ENCODE measurements at places on chromosomes 5 and 9.

DNA sequence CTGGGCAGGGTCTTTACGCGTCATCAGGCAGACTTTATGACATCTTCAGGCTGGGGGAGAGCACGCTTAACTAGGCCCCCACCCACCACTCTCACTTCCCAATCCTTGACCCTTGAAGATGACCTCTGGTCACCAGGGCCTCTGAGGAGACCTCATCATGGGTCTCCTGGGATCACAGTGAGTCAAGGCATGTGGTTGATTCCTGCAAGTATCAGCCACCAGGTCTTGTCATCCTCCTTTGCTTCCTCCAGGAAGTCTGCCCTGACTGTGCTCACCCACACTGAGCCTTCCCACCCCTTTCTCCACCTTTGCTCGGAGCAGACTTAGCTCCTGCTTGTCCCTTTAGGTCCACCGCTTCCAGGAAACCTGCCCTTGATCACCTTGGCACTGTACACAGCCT lies 17.3 kb downstream of the ODF2 start:
- DNase-seq = no peak

GRCh38 chr9:99722877-99723276 lies 98.8 kb upstream of the NR4A3 start:
- no peak for DNase-seq

DNA sequence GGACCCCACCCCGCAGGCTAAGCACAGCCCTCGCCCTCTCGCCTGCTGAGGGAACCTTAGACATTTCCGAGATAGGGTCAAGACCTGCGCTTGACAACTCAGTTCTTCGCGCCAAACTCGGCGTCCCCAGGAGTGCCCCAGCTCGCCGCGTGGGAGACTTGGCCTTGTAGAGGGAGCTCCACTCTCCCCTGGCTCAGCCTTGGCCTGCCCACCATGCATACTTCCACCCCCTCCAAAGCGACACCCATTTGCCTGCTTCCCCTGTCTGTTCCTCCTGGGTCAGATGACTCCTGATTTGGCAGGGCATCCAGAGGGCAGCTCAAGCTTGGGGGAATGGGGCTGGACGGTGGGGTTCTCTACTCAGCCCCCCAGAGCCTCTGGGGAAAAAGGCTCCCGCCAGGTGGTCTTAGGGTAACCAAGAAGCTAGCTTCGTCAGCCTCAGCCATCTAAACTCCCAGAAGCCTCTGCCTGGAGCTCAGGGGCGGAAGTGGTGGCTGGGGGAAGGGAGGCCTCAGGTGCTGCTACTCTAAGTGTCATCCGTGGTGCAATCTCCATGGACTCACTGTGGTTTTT lies 560 bp downstream of the DOCK2 start:
- DNase-seq = no peak

GRCh38 chr9:120532891-120533290 lies 47.1 kb downstream of the CDK5RAP2 start:
- DNase-seq = peak; percentile 31

GRCh38 chr9:117555964-117556629 lies 141.2 kb upstream of the ASTN2 start:
- peak; percentile 16 for DNase-seq

- no peak for DNase-seq
These were observed 107.6 kb upstream of the TNC start for GRCh38 chr9:115225459-115226116.

DNA sequence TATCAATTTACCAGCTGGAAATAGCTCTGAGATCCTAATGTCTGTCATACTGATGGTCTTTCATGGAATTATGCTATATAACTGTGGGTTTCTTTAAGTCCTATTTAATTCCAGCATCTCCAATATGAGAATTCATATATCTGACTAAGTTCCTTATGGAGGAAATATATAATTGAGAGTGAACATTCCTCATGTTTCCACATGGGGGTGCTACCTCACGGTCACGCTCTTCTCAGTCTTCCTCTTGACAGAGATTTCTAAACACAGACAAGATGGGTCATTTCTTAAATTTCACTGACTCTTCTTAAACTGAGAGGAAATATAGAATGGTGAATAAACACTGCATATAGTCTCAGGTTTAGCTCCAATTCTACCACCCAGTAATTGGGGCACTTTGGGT lies 212.1 kb downstream of the SLF1 start:
- no peak for DNase-seq

- DNase-seq = no peak
These were observed 189.8 kb downstream of the DRD1 start for GRCh38 chr5:175254155-175254554.

DNA sequence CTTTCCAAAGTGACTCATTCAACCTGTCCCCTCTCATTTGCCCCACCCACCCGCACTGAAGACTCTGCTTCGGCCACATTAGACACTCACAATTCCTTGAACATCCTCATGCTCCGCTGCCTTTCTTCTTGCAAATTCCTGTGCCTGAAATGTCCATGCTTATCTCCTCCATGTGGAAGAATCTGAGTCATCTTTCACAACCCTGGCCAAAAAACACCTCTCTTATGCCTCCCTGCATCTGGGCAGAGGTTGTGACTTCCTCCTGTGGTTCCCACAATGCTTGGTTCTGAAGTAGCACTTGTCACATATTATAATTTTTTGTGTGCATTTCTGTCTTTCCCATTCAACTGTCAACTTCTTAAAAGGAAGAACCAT lies 238.6 kb downstream of the ENC1 start:
- no peak for DNase-seq

DNA sequence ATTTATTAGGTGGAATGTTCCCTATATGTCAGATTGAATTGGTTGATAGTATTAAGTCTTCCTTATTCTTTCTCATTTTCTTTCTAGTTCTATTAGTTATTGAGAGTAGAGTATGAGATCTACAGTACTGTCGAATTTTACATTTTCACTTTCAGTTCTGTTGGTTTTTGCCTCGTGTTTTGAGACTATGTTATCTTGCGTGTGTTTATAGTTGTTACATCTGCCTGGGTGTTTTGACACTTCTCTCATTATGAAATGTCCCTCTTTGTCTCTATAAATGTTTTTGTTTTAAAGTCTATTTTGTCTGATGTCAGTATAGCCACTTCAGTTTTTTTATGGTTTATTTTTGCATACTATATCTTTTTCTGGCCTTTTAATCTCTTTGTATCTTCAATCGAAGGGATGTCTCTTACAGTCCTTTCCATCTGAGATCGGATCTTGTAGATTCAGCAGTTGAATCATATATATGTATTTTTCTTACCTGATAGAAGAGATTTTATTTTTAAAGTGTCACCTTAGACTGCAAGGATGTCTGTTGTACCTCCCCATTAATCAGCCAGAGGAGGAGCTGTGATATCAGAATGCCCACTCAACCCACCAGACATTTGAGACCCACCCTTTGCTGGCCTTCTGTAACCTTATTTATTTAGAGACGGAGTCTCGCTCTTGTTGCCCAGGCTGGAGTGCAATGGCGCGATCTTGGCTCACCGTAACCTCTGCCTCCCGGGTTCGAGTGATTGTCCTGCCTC lies 20.7 kb downstream of the EHMT1 start:
- no peak for DNase-seq

- no peak for DNase-seq
These were observed 52.4 kb downstream of the RFX3 start for GRCh38 chr9:3473405-3473804.

DNA sequence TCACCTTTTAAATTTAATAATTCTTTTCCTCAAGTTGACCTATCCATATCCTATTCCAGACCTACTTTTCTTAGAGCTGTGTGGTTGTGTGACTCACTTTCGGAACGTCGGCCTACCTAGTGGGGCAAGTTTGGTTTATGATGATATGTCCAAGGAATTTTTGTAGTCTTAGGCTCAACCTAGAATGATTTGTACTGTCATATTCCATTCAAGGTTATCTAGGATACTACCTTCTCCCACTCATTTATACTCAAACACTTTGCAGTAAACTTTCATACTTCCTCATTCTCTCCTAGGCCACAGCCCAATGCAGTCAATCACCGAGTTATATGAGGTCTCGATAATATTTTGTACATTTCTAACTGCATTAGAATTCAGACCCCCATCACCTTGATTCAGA lies 61.9 kb downstream of the PIK3R1 start:
- no peak for DNase-seq

DNA sequence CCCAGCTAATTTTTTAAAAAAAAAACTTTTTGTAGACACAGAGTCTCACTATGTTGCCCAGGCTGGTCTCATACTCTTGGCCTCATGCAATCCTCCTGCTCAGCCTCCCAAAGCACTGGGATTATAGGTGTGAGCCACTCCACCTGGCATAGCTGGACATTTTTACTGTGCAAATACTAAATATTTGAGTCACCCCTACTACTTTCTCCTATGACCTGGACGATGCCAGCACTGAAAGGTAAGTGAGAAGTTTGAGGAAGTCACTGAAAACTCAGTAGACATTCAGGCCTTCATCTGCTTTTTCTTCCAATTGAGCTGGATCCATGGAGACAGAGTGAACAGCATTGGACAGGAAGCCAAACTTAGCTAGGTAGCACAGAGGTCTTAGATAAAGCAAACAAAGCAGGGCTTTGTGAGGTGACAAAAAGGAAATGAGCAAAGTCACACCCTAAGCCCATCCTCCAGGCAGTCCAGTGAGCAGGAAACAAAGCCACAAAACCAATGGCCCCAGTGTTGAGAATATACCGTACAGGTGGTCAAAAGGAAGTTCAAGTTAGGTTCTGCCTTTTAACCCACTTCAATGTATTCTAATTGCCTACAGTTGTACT lies 192.6 kb upstream of the RASA1 start:
- no peak for DNase-seq

DNA sequence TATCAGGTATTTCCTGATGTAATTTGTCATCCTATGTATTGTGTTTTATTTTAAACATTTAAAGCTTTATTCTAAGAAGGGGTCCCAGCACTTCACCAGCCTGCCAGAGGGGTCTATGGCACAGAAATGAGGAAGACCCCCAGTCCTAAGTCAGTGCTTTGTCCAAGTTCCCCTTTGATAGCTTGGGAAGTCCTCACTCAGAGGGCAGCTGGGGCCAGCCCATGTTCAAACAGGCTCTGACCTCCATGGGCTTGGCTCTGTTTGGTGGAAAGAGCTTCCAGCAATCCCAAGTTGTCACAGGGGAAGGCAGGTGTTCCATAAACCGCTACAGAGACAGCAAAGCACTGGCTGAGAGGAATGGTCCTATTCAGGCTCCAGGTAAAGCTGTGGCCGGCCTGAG lies 26.6 kb upstream of the AKNA start:
- DNase-seq = no peak

GRCh38 chr5:6235726-6236125 lies 142.6 kb downstream of the MED10 start:
- no peak for DNase-seq

GRCh38 chr5:51382521-51383130 lies 622 bp upstream of the ISL1 start:
- no peak for DNase-seq

GRCh38 chr5:9431151-9431495 lies 114.8 kb downstream of the SEMA5A start:
- no peak for DNase-seq

GRCh38 chr5:116896001-116896400 lies 321.4 kb upstream of the SEMA6A start:
- DNase-seq = no peak

GRCh38 chr9:124793015-124793541 lies 16.1 kb downstream of the OLFML2A start:
- DNase-seq = no peak

- no peak for DNase-seq
These were observed 230.3 kb downstream of the PAPPA start for GRCh38 chr9:116383936-116384335.

GRCh38 chr5:94407023-94407422 lies 211.4 kb downstream of the KIAA0825 start:
- DNase-seq = no peak

DNA sequence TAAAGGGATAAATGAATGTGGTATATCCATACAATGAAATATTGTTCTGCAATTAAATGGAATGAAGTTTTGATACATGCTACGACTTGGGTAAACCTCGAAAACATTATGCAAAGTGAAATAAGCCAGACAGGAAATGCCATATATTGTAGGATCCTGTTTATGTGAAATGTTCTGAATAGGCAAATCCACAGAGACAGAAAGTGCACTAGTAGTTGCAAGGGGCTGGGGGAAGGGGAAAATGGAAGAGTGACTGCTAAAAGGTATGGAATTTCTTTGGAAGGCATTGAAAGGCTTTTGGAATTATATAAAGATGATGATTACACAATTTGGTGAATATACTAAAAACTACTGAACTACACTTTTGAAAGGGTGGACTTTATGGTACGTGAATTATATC lies 97.0 kb downstream of the FOXD1 start:
- DNase-seq = no peak

GRCh38 chr9:122218071-122218934 lies 10.5 kb downstream of the LHX6 start:
- no peak for DNase-seq

GRCh38 chr9:119639287-119639955 lies 270.2 kb upstream of the BRINP1 start:
- no peak for DNase-seq

DNA sequence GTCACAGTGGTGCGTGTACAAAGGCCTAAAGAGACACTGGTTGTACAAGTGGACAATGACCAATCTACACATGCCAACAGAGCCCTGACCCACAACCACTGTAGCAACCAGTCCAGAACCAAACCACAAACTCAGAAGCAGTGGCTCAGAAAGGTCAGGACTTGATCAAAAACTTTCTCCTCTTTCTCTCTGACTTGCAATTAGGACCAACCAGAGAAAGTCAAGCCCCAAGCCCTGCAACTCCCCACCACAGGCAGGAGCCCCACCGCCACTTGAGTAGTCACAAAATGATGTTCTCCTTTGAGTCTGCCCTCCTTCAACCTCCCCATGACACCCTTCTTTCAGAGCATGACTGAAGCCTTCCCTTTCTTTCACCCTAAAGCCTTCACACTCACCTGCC lies 291.8 kb downstream of the CDH10 start:
- no peak for DNase-seq

GRCh38 chr9:99513441-99514112 lies 291.5 kb downstream of the SEC61B start:
- DNase-seq = no peak

DNA sequence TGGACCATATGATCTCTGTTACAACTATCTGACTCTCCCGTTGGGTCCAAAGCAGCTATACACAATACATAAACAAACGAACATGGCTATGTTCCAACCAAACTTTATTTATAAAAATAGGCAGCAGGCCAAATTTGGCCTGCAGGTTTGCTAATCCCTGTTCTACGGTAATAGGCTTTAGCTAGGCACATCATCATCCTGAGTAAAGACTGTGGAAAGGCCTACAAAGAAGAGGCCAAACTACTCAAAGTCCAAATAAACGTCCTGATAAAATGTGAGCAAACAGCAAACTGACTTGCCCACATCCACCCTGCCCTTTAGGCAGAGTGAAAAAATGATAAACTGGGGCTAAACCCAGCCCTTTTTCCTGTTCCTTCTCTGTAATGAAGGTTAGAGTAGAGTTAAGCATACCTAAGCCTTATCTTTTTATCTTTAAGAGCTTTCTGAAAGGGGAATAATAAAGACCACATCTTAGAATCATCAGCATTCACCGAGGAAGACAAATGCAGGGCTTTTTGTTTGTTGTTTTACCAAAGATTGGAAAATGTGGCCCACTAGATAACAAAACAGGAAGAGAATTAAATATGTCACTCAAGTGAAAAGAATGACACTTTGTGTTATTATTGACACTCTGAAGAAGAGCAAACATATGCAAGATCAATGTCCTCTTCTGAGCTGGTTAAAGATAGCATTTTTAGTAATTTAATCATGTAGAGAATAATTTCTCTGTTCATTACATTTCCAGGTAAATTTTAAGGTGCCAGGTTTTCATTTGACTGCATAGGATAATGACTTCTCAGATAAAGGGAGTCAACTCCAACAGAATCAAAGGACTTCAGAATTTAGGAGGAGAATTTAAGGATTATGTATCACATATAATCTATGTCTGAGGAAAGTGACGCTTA lies 160.0 kb upstream of the GNA14 start:
- no peak for DNase-seq

- no peak for DNase-seq
These were observed 28.0 kb downstream of the ERAP2 start for GRCh38 chr5:96904054-96904931.

Measured in lower leg skin (tissue), 4 donors.